NCI-H2029 (cell line): ENCODE measurements at places on chromosomes 6 and 20.

GRCh38 chr6:116405652-116406356, 35.1 kb downstream of the DSE start:
- no peak for DNase-seq

GRCh38 chr20:14778875-14779274, 441.5 kb upstream of the FLRT3 start:
- no peak for DNase-seq

DNA sequence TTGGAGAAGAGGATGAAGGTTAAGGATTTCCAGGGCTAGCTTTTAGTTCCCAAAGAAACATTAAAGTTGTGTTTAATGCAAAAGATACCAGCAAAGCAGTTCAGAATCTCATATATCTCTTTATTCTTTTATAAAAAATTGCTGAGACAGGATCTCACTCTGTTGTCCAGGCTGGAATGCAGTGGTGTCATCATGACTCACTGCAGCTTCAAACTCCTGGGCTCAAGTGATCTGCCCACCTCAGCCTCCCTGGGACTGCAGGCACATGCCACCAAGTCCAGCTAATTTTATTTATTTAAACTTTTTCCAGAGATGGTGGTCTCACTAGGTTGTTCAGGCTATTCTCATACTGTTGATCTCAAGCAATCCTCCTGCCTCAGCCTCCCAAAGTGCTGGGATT, 41.1 kb upstream of the CAP2 start:
- no peak for DNase-seq

DNA sequence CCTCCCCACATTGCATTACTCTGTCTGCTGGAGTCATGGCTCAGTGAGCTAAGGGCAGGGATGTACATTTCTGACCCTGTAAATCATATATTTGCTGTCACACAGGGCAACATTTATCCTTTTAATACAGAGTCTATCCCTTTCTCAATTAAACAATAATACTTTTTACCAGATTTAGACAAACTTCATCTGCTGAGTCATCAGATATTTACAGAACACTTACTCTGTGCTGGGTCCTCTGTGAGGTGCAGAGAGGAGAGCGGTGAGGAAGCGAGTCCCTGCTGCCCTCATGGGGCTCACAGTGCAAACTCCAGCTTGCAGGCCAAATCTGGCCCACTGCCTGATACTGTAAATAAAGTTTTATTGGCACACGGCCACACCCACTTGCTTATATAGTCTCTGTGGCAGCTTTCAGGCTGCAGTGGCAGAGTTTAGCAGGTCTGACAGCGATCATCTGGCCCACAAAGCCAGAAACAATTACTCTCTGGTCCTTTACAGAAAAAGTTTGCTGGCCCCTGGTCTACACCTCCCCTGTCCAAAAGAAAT, 144.5 kb downstream of the CDH26 start:
- DNase-seq: no peak

DNA sequence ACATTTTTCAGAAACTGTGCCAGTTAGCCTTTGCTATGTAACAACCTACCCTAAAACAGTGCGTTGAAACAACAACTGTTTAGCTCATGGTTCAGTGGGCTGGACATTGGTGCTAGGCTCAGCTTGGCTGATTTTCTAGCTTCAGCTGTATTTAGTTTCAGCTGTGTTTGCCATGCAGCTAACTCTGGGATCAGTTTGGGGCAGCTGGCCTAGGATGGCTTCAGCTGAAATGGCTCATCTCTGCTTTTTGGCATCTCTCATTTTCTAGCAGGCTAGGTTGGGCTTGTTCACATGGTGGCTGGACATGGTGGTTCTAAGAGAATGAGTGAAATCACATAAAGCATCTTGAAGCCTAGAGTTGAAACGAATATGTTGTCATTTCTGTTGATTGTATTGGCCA, 464.2 kb downstream of the QKI start:
- no peak for DNase-seq

- DNase-seq: no peak
These were observed 26.3 kb downstream of the C6orf89 start for GRCh38 chr6:36912030-36912454.

- DNase-seq: no peak
These were observed 92.2 kb upstream of the TENT5A start for GRCh38 chr6:81844686-81845085.
